ENCODE measurements at places on chromosomes 13 and 19. TPM values are rescaled to one million over a fixed set of nuclear protein-coding genes. Genes with fewer than 3 reads are reported as not detected.
A peak's percentile ranks its signal among the peaks of the same experiment; 100 is the strongest.

- no peak overlapping the region for H3K4me3 ChIP-seq
- H3K27ac ChIP-seq, result peak overlapping the region; percentile 44
- peaks cover 24% of the 10 kb centered on the region for H3K4me1 ChIP-seq
- H3K36me3 ChIP-seq, result no peaks in the 10 kb centered on the region
- H3K27me3 ChIP-seq, result no peaks in the 10 kb centered on the region
- peak; percentile 88 for DNase-seq
Measured at GRCh38 chr13:110108348-110109139, 198.4 kb downstream of the COL4A1 start.

EPS8L1 gene
- not detected for total RNA-seq

NOVA2 gene
- total RNA-seq, result 11.3 TPM

DNA sequence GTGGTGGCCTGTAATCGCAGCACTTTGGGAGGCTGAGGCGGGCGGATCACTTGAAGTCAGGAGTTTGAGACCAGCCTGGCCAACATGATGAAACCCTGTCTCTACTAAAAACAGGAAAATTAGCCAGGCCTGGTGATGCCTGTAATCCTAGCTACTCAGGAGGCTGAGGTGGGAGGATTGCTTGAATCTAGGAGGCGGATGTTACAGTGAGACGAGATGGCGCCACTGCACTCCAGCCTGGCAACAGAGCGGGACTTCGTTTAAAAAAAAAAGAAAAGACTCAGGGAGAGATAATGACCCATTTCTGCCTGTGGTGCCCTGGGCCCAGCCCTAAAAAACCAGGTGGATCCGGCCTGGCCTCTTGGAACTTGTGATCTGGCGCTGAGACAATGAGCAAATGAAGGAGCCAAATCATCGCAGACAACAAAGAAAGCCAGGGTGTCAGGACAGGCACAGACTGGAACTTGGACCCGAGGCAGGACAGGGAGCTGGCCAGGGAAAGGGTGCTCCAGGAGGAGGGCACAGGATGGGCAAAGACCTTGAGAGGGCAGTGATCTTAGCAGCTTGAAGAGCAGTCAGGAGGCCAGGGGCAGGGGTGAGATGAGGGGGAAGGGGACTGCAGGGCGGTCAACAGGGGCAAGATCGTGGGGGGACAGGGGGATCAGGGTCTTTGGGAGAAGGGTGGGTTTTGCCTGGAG, 962 bp upstream of the JAK3 start:
- H3K27me3 ChIP-seq, result no peaks in the 10 kb centered on the region
- no peak overlapping the region for H3K4me3 ChIP-seq
- no peak for DNase-seq
- no peaks in the 10 kb centered on the region for H3K4me1 ChIP-seq
- H3K36me3 ChIP-seq, result no peaks in the 10 kb centered on the region
